ENCODE measurements at places on chromosomes 7 and 10.
A peak's percentile ranks its signal among the peaks of the same experiment; 100 is the strongest.

DNA sequence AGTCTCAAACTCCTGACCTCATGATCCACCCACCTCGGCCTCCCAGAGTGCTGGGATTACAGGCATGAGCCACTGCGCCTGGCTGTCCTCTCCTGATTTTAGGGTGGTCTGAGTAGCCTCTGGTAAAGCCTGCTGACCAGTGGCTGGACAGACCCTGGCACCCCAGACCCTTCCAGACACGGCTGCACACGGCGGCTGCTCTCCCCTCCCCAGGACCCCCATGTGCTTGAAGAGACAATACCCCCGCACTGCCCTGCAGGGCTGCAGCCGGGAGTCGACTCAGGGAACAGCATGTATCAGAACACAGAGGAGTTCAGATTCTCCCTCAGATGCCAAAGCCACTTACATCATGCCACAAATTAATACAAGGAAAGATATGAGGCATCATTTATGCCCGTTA is 58.3 kb upstream of the CFAP46 start:
- DNase-seq, result no peak

DNA sequence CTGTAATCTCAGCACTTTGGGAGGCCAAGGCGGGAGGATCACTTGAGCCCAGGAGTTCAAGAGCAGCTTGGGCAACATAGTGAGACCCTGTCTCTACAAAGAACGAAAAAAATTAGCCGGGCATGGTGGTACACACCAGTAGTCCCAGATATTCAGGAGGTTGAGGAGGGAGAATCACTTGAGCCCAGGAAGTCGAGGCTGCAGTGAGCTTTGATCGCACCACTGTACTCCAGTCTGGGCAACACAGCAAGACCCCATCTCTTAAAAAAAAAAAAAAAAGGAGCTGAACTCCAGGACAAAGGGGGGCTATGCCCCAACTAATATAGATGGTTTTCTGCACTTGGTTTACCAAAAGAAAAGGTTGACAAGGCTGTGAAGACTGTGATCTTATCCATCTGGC is 101.2 kb upstream of the ANLN start:
- DNase-seq, result no peak

- no peak for DNase-seq
Observed at GRCh38 chr10:98224996-98225395, 43.0 kb downstream of the LOXL4 start.

GRCh38 chr7:149620961-149621360 is 123.4 kb upstream of the ZNF746 start:
- peak; percentile 45 for DNase-seq

- no peak for DNase-seq
Observed at GRCh38 chr7:1103789-1104515, 16.0 kb downstream of the GPER1 start.

GRCh38 chr7:104955276-104955675 is 58.7 kb upstream of the KMT2E start:
- DNase-seq, result no peak

DNA sequence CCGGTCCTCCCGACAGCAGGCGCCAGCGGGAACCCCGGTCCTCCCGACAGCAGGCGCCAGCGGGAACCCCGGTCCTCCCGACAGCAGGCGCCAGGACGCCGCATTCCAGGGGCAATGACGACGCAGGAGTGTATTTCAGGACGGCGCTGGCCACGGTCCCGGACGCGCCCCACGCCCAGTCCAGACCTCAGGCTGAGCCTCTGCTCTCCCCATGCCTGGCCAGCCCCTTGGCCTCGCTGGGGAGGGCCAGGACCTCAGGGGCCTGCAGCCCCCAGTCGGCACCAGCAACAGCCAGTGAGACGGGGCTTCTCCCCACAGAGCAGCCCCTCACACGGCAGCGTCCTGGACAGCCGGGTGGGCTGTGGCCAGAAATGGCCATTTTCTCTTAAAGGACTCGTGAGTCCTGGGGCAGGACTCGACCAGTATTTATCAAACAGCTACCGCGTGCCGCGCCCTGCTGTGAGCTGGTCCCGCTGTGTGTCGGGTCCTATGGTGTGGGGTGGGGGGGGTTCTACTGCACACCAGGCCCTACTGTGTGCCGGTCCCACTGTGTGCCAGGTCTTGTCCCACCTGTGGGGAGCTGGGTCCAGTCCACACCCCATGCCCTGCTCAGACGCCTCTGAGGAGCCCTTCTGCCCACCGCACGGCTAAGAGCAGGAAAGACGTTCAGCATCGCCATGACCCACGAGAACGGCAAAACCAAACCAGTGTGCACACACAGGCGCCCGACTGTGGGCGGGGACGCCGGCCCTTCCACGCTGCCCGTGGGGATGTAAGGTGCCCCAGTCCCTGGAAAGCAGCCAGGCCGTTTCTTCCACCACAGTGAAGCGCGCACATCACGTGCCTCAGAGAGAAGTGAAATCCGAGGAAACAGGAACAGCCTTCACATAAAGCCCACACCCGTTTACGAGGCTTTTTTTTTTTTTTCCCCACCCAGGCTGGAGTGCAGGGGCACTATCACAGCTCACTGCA is 33.3 kb downstream of the GET4 start:
- DNase-seq, result peak; percentile 85

DNA sequence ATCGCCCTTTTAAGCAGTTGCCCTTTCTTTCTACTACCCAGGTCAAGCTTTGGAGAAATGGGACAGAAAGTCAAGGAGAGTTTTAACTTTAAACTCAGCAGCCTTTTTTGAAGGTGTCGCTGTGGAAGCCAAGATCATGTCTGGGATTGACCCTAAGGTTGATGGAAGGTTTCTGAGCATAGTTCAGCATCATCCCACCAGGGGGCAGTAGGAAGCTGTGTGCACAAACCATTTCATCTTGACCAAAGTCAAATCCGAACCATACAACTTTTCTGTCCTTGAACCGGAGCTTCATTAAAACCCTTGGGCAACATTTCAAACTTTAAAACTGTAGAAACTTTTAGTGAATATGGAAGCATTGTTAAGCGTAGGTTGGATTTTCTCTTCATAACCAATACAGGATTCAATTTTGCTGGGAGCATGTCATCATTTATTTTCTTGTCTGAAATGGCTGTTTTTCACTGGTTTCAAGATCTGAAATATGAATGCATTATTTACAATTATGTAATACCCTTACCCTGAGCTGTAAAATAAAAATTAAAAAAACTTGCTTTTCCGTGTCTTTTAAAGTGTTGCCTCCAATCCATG is 214.4 kb upstream of the KIAA1217 start:
- DNase-seq, result no peak

DNA sequence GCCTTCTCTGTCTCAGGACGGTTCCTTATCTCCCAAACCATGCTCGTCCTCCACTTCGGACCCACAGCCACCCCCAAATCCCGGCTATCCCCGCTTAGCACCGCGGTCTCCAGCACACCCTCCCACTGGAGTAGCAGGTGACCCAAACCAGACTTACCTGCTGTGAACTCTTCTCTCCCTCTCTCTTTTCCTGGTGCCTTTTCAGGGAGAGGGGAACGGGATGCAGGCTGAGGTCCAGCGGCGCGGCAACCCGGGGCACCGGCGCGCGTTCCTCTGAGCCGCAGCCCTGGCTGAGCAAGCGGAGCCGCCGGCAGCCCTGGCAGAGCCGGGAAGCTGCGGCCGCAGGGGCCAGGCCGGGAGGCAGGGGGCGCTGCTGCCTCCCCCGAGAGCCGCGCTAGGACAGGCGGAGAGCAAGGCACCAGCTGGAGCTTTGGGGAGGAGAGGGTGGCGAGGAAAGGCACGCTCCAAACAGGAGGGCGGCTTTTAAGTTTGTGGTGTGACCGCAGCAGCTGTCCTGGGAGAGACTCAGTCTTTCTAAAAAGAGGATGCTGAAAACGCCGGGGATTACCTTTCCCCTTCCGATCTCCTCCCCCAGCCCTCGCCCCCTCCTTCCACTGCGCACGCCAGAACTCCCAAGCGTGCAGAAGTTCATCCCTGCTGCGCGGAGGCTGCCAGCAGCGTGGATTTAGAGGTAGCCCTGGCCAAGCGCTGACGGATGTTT is at the start of gene SEMA3D:
Gene SEMA3D, minus strand, starts transcription at position 536 of the 721 bp plus-strand sequence. CDS start 65,165 bp downstream, outside the sequence.
- peak; percentile 81 for DNase-seq

DNA sequence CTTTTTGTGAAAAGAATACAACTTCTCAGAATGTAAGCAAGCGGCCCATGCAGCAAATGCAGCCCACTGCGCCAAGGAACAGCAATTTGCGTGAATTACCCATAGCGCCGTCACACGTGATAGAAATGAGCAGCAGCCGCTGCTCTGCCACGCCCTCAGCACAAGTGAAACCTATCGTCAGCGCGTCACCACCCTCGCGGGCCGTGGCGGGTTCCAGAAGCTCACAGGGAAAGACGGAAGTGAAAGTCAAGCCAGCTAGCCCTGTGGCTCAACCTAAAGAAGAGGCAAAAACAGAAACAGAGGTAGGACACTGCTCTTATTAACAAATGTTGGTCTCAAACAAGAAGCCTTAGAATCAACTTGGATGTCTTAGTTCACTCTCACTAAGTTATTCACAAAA is 70.5 kb downstream of the SHH start:
- DNase-seq, result peak; percentile 67

DNA sequence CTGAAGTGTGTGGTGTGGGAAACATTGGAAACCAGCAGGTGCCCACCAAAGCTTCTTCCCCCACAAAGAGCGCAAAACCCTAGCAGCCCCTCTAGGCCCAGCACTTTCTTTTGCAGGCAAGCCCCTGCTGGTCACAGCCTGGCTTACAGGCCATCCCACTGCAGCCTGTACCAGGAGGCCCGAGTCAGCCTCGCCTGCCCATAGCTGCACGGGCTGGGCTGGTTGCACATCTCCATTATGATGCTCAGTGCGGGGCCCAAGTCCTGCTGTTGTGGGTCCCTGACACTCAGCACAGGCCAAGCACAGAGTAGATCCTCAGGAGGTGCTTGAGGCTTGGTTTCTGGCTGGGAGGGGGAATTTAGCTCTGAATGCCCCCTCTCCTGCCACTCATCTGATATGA is 8.0 kb downstream of the CDHR1 start:
- DNase-seq, result no peak

- no peak for DNase-seq
Observed at GRCh38 chr7:33794959-33795358, 110.4 kb upstream of the BMPER start.

DNA sequence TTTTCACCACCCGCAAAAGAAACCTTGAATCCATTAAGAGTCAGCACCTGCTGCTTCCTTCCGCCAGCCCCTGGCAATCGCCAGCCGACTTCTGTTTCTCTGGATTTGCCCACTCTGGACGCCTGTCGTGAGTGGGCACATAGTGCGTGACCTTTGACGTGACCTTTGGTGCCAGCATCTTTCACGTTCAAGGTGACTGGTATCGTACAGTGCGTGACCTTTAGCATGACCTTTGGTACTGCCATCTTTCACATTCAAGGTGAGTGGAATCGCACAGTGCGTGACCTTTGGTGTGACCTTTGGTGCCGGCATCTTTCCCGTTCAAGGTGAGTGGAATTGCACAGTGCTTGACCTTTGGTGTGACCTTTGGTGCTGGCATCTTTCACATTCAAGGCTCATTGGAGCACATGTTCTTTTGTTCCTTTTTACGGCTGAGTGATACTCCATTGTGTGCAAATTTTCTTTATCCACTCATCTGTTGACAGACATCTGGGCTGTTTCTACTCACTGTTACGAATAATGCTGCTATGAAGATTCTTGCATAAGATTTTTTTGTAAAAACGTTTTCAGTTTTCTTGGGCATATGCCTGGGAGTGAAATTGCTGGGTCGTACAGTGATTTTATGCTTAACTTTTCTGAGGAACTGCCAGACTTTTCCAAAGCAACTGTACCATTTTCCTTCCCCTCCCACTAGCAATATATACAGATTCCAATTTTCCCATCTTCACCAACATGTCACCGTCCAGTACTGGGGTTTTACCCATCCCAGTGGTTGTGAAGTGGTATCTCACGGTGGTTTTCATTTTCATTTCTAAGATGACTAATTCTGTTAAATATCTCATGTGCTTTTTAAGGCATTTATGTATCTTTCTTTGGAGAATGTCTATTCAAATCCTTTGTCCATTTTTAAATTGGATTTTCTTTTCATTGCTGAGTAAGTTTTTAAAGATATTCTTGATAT is 145.3 kb downstream of the DIP2C start:
- no peak for DNase-seq

DNA sequence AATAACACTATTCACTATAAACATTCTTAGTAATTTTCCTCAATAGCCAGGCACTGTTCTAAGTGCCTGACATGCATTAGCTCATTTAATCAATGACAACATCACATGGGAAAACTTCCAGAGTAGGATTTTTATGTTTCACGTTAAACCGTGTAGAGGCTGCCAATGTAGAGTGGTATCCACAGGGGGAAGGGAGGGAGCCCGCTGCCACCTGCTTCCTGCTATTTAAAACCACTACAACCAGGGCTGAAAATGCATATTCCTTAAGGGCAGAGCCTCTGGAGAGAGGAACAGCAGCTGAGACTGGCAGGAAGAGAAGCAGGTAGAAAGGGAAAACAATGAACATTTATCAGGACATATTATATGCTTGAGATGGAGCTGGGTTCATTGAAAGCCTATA is 684.3 kb upstream of the AUTS2 start:
- DNase-seq, result no peak

DNA sequence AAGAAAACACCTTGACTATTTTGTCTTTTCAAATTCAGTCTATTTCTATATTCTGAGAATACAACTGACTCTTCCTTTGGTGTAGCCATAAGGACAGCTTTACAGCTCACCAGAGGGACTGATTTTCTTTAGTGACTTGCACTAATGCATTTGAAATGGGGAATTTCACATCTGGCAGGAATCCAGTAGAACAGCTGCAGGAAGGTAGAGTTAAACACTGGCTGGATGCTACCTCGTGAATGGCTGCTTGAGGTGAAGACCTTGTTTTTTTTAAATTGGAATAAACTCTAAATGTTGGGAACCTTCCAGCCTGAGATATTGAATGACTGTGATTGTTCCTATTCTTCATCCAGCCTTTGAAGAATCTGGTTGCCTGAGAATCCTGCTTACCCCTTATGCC is 139.5 kb upstream of the STK17A start:
- DNase-seq, result no peak

DNA sequence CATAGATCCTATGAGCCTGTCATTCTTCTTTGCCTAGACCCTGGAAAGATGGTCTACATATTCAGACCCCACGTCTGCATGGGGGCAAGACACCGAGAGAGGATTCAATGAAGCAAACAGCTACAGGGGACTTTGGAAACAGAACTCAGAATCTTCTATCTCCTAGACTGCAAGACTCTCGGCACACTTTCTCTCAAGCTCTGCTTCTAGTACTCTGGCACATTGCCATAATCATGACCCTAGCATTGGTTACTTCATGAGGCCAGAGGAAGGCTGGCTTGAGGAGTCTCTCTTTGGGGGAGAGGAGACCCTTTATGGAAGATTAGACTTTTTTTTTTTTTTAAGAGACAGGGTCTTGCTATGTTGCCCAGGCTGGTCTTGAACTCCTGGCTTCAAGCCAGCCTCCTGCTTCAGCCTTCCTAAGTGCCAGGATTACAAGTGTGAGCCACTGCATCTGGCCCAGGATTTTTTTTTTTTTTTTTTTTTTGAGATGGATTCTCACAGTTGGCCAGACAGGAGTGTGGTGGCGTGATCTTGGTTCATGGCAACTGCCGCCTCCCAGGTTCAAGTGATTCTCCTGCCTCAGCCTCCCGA is 20.7 kb downstream of the CCDC3 start:
- DNase-seq, result no peak

DNA sequence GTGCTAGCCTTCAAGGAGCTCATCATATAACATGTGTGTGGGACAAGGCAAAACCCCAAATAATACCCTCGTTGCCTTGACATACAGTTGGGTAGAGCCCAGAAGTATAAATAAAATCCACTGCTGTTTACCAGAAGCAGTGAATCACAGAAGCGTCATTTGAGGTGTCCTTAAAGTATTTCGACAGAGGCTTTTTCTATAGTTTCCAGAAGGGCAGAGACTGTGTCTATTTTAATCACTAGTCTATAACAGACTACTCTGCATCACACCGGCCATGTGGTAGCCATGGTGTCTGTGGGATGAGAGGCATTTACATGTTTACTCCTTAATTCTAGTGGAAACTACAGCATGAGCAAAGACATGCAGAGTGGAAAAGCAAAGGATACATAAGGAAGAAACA is 131.3 kb downstream of the CTTNBP2 start:
- no peak for DNase-seq

Measured in B cell (primary cell).